ENCODE measurements at places on chromosomes 1 and 21.
A peak's percentile ranks its signal among the peaks of the same experiment; 100 is the strongest.

DNA sequence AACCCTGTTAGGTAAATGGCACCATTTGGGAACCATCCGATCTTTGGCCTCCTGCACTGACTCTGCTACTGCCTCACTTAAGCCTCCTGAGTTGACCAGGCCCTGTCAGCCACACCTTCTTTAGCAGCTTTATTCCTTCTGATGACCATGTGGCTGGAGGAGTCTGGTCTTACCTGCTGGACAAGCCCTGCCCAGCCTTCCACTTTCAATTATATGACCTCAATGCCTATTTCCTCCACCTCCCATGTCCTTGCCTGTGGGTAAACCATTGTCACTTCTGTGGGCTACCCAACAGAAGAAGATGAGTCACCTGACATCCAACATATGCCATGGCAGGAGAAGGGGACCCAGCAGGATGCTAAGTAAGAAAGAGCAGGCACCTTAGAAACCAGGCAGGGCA, 393.8 kb downstream of the NTNG1 start:
- no peaks in the 10 kb centered on the region for H3K27me3 ChIP-seq
- H3K4me3 ChIP-seq, result no peak overlapping the region
- H3K36me3 ChIP-seq, result no peaks in the 10 kb centered on the region
- H3K27ac ChIP-seq, result no peak overlapping the region
- no peaks in the 10 kb centered on the region for H3K4me1 ChIP-seq

DNA sequence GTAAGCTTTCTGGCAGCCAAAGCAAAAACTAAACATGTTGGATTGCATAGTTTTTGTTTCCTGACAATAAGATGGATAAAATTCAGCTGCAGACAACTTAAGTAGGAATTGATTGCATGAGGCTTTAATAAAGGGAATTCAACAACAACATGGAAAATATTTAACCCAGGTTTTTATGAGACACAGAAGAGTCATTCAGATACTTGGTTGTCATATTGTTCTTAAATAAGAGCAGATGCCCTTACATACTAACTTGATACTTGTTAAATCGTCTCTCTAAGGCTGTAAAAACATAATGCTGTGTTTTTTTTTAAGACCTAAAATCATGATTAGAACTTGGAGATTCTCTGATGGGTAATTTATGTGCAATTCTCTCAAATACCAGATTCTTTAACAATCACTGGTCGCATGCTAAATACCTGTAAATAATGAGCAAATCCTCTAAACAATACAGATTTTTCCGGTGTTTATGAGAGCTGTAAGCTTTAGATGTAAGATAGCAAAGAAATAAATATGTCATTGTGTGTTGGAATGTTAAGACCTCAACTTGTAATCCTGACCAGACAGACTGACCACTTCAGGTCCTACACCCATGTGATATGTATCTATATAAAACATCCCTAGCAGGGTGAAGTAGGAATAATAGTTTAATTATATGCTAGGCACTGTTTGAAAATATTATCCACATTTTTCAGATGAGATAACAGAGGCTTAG, 37.8 kb upstream of the CD34 start:
- H3K4me3 ChIP-seq, result no peak overlapping the region
- no peak overlapping the region for H3K27ac ChIP-seq
- no peaks in the 10 kb centered on the region for H3K4me1 ChIP-seq
- H3K36me3 ChIP-seq, result no peaks in the 10 kb centered on the region
- no peaks in the 10 kb centered on the region for H3K27me3 ChIP-seq

DNA sequence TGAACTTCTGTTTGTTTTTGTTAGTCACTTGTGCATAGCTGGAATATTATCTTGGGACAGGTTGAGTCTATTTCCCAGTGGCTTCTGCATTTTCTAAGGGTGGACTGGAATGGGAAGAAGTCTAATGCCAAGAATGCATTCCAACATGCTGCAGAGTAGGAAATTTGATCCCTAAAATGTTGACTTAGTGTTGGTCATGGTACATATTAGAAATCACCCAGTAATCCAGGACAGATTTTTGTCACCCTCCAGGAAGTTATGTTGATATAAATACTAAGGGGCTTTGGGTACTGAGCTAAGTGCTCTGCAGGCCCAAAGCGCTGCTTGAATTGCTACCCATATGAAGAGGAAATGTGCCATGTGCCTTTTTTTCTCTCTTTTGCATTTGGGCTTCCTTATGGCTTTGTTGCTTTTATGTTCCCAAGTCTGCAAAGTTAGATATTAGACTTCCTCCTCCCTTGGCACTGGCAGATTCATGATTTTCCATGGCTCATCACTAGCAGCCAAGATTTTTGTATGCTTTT, 10.0 kb downstream of the ARID1A start:
- H3K27me3 ChIP-seq, result no peaks in the 10 kb centered on the region
- H3K4me3 ChIP-seq, result peak overlapping the region; percentile 8
- peaks cover 7% of the 10 kb centered on the region for H3K36me3 ChIP-seq
- H3K4me1 ChIP-seq, result peaks cover 71% of the 10 kb centered on the region
- no peak for DNase-seq

GRCh38 chr1:77582905-77583304, 99.6 kb downstream of the ZZZ3 start:
- DNase-seq, result no peak
- H3K4me3 ChIP-seq, result no peak overlapping the region
- H3K27me3 ChIP-seq, result no peaks in the 10 kb centered on the region
- H3K4me1 ChIP-seq, result no peaks in the 10 kb centered on the region
- no peak overlapping the region for H3K27ac ChIP-seq
- peaks cover 20% of the 10 kb centered on the region for H3K36me3 ChIP-seq

DNA sequence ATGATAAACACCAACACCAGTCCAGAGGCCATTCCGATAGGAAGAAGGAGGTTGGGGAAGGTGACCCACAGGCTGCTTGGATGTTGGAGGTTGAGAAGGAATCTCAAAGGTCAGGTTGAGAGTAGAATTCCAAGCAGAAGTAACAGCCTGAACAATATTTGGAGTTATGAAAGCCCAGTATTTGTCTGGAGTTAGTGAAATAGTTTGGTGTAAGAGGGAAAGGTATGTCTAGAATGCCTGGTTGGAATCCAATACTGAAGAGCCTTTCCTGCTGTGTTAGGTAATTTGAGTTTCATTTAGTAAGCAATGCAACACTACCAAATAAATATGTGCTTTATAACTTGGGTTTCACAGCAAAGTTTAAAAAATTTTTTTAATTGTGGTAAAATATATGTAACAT, 70.5 kb upstream of the MCOLN3 start:
- H3K4me3 ChIP-seq, result no peak overlapping the region
- no peaks in the 10 kb centered on the region for H3K27me3 ChIP-seq
- DNase-seq, result no peak
- H3K4me1 ChIP-seq, result no peaks in the 10 kb centered on the region

GRCh38 chr1:21643624-21644023, 25.5 kb downstream of the RAP1GAP start:
- DNase-seq, result no peak
- no peaks in the 10 kb centered on the region for H3K4me1 ChIP-seq
- H3K27me3 ChIP-seq, result no peaks in the 10 kb centered on the region

GRCh38 chr1:206633708-206634121, 1.6 kb upstream of the DYRK3 start:
- no peaks in the 10 kb centered on the region for H3K36me3 ChIP-seq
- DNase-seq, result no peak
- no peak overlapping the region for H3K27ac ChIP-seq
- H3K4me3 ChIP-seq, result no peak overlapping the region

GRCh38 chr1:84370831-84371394, 27.4 kb upstream of the DNASE2B start:
- no peaks in the 10 kb centered on the region for H3K27me3 ChIP-seq
- no peak overlapping the region for H3K27ac ChIP-seq
- H3K4me1 ChIP-seq, result no peaks in the 10 kb centered on the region
- H3K36me3 ChIP-seq, result no peaks in the 10 kb centered on the region

DNA sequence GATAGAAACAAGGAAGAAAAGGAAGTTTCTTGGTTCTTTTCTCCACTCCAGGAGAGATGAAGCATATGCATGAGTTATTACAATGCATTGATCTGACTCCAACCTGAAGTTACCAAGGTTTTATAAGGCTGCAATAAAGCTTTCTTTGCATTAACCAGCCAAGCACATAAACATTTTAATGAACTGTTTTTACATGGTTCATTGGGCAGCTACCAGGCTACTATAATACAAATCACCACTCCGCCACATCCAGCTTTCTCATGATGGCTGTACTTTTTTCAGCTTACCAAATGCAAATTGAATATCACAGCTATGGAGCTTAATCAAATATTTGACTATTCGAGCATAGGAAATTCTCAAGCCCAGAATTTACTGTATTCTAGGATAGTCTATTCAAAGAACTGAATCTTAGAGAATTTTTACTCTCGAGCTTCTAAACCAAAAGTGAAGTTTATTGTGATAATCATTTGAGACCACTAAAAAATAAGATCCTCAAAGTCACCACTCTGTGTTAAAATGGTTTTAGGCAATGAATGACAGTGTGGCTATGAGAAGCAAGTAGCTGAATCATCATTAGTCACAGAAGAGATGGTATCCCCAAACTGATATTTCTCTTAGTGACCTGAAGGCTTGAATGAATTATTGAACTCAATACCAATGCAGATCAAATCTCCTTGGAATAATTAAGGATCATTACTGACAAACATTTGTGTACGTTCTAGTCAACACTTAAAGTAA, 58.6 kb upstream of the ZNF281 start:
- H3K27ac ChIP-seq, result no peak overlapping the region
- H3K36me3 ChIP-seq, result no peaks in the 10 kb centered on the region
- peaks cover 9% of the 10 kb centered on the region for H3K4me1 ChIP-seq
- no peaks in the 10 kb centered on the region for H3K27me3 ChIP-seq
- DNase-seq, result no peak

- H3K4me1 ChIP-seq, result peaks cover 13% of the 10 kb centered on the region
- H3K4me3 ChIP-seq, result no peak overlapping the region
- H3K36me3 ChIP-seq, result no peaks in the 10 kb centered on the region
- no peak for DNase-seq
Measured at GRCh38 chr1:156684227-156684782, 7.1 kb upstream of the NES start.

DNA sequence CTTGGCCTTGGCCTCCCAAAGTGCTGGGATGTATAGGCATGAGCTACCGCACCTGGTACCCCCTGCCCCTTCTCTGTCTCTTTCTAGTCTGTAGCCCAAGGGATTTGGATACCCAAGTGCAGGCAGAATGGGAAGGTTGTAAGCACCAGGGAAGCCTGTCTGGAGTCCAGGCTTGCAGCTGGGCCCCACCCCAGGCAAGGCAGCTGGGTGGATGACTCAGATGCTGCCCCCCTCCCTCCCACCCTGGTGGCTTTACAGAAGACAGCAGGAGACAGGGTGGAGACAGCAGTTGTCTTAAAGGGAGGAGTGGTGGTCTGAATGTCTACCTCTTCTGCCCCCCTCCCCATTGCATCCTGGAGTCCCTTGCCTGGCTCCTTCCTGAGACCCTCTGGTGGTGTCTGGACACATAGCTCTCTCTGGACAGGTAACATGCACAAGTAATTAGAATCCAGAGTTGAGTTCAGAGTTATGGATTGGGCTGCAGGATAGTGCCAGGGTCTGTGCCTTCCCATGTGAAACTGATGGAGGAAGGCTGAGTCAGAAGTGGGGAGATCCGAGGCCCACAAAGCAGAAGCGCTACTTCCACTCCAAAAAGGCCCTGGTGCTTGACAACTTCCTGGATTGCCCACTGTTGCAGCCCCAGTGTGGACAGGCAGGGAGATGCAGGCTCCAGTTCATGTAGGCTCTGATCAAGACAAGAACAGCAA, 5.1 kb downstream of the LMNA start:
- H3K4me1 ChIP-seq, result peaks cover 72% of the 10 kb centered on the region
- H3K27ac ChIP-seq, result no peak overlapping the region
- no peaks in the 10 kb centered on the region for H3K36me3 ChIP-seq
- H3K27me3 ChIP-seq, result no peaks in the 10 kb centered on the region
- no peak for DNase-seq

GRCh38 chr1:227941509-227942020, 6.2 kb downstream of the WNT9A start:
- no peak overlapping the region for H3K4me3 ChIP-seq
- H3K27ac ChIP-seq, result no peak overlapping the region
- no peaks in the 10 kb centered on the region for H3K27me3 ChIP-seq
- H3K36me3 ChIP-seq, result no peaks in the 10 kb centered on the region
- H3K4me1 ChIP-seq, result peaks cover 6% of the 10 kb centered on the region

All from CD4-positive, alpha-beta memory T cell (primary cell).